Activated naive CD4-positive, alpha-beta T cell treated with Interleukin-2 at 50 U/mL for 16 hours (primary cell): ENCODE measurements at places on chromosomes 6 and 20.

GRCh38 chr20:24964506-24964840, 15.4 kb downstream of the CST7 start:
- DNase-seq, result no peak

DNA sequence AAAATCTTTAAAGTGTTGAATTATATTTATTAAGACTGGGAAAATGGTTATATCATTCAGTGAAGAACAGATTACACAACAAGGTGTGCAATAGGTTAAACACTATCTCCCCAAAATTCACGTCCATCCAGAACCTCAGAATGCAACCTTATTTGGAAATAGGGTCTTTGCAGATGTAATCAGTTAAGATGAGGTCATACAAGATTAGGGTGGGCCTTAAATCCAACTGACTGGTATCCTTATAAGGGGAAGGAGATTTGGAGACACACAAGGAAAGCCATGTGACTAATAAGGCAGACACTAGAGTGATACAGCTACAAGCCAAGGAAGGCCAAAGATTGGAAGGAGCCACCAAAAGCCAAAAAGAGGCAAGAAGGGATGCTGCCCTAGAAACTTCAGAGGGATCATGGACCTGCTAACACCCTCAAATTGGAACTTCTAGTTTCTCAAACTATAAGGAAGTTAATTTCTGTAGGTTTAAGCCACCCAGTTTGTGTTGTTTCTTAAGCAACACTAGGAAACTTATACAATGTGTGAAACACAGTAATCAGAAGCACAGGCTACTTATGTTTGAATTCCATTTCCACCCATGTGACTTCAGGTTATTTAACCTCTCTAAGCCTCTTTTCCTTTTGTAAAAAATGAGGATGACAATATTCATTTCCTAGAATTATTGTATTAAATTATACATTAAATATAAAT, 16.9 kb downstream of the ILRUN start:
- no peak for DNase-seq

DNA sequence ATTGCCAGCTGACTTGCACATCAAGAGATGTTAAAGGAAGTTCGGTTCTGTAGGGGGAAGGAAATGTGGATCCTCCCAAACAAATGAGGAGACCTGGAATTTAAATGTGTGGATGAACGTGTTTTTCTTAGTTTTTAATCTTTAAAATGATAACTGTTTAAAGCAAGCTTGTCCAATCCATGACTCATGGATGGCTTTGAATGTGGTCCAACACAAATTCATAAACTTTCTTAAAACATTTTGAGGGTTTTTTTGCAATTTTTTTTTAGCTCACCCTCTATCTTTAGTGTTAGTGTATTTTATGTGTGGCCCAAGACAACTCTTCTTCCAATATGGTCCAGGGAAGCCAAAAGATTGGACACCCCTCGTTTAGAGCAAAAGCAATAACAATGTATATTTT, 12.6 kb downstream of the TUBB2B start:
- no peak for DNase-seq

- no peak for DNase-seq
Measured at GRCh38 chr20:19816386-19816785, 58.3 kb downstream of the RIN2 start.

- no peak for DNase-seq
Measured at GRCh38 chr6:13397359-13398068, 69.2 kb upstream of the TBC1D7 start.
